ENCODE measurements at places on chromosomes 1 and 21.
A peak's percentile ranks its signal among the peaks of the same experiment; 100 is the strongest.

DNA sequence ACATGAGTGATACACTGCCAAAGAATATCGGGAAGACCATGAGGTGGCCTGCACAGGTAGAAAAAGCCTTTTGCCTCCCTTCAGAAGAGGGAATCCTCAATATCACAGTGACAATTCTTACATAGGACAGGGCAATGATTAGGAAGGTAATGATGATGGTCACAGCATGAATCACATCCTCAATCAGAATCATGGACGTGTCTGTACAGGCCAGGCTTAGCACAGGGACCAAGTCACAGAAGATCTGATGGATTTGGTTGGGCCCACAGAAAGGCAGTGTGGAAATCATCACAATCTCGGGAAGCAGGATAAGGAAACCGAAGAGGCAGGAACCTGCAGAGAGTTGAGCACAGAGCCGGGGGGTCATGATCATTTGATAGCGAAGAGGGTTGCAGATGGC lies 3.2 kb downstream of the OR6K3 start:
- DNase-seq: no peak

GRCh38 chr1:34790985-34791384 lies 1.8 kb upstream of the GJA4 start:
- DNase-seq: no peak

DNA sequence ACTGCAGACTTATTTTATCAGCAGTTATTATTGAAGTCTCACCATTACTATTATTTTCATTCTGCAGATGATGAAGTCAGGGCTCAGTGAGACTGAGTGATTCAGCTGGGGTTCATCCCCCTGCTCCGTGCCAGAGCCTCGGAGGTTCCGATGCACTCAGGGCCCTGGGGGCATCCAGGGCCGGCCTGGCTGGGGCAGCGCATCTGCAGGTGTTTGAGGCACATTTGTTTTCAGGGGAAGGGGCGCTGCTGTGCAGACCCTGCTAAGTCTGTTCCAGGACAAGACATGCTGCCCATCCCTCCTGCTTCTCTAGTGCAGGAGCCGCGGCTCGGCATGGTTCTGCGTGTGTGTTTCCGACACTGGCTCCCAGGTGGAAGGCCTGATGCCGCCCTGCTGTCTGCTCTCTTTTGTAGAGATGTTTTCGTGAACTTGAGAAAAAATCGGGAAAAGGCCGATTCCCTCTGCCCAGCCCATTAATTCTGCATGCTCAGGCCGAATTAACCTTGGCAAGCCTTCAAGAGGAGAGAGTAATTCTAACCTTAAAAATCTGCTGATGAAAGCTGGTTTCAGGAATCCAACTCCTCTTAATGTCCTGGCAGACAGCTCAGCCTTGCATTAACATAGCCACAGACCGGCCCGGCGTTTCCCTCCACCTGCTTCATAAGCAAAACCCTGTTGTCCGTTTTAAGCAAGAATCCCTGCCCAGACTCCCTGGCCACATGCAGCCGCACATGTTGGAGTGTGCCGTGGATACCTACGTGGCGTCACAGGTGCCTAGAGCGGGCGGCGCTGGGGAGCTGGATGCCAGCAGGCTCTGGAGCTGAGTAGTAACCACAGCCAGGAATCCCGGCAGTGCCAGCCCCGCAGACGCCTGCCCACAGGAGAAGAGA lies 316.0 kb upstream of the VAMP3 start:
- DNase-seq: no peak

DNA sequence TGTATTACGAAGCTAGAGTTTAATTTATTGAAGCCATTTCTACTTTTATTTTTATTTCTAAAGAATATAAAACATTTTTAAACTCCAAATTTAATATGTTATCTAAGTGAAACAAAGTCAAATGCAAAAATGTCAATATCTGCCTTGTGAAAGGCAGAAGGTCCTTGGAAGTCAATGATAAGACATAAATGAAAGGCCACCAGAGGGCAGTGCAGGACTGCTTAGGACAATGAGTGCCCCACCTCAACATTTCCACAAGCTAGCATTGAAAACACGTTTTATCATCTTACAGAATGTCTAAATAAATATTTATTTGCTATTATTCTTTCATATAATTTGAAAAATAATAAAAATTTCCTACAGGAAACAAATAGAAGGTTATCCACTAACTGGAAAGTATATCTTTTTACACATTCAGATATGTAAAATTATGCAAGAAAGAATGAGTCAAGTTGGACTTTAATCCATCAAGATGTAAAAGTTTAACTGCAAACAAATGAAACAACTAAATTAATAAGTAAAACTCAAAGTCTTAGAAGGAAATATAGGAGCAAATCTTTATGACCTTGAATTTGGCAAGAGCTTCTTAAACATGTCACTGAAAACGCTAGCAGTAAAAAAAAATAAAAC lies 140.1 kb upstream of the FMN2 start:
- peak; percentile 87 for DNase-seq

DNA sequence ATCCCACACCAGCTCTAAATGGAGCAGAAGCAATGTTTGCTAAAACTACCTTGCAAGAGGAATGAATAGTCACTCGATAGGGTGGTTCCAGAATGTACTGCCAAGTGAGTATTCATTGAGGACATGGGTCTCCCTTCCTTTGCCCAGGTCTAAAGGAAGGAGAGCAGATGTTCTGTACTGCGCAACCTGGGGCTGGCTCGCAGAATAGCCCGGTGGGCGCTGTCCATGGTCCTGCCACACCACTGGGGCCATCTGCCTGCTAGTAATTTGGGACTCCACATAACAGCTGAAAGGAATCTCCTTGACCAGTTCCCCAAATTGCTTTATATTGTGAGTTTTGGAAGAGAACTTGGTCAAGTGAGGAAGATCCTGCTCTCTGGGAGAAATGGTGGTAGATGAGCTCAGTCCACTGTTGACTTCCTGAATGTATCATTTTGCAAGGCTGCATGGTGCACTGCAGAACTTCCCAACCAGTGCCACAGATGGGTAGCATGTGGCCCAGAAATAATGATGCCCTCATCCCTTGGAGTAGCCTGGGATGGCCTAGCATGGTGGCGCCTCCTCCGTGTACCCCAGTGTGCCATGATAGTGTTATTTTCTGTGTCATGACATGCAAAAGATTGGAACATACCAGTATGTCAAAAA lies 5.7 kb downstream of the SLC6A17 start:
- DNase-seq: peak; percentile 50

Data from common myeloid progenitor, CD34-positive (primary cell).